ENCODE measurements at places on chromosomes 3 and 15. TPM values are rescaled to one million over a fixed set of nuclear protein-coding genes. Genes with fewer than 3 reads are reported as not detected.

The SHF gene
- 1.6 TPM for total RNA-seq

The KCNAB1 gene
- total RNA-seq = 0.56 TPM

The DAZL gene
- not detected for total RNA-seq

The LNP1 gene
- 0.64 TPM for total RNA-seq

The BUB1B gene
- 15.3 TPM for total RNA-seq

The ZNF860 gene
- total RNA-seq = 2.9 TPM

The ZKSCAN7 gene
- total RNA-seq = 0.76 TPM

The IDH3A gene
- 99.2 TPM for total RNA-seq

The SNTN gene
- total RNA-seq = not detected

The BFSP2 gene
- not detected for total RNA-seq

The ZNF660 gene
- 0.16 TPM for total RNA-seq

The GPR149 gene
- not detected for total RNA-seq

The SNAPC5 gene
- 11.4 TPM for total RNA-seq

Measured in esophagus mucosa (tissue), 1 donor.